Tongue (tissue), 3 donors: ENCODE measurements at places on chromosomes 2 and 18. TPM values are rescaled to one million over a fixed set of nuclear protein-coding genes. Genes with fewer than 3 reads are reported as not detected.
A peak's percentile ranks its signal among the peaks of the same experiment; 100 is the strongest.

Gene FAM124B
- 11.8 TPM for total RNA-seq

DNA sequence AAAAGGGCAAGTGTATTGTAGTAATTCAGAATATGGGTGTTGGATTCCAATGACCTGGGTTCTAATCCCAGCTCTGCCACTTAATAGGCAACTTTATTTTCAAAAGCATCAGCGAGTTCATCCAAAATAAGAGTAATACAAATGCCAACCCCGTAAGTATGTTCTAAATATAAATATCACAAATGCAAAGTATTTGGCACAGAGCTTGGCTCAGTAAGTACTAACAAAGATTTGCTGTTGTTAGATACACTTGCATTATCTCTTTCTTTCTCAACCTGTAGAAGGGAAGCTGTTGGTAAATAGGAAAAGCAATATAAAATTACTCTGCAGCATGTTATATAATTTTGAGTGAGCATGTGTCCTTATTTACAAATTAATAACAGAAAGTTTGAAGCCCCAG lies 1302.6 kb upstream of the FAM98A start:
- DNase-seq, result no peak

Gene LDLRAD4
- total RNA-seq, result 36.7 TPM

- no peak for DNase-seq
These were observed 11.7 kb downstream of the PHOSPHO2 start for GRCh38 chr2:169705927-169706326.

GRCh38 chr18:38243291-38243690 lies 677.7 kb upstream of the CELF4 start:
- DNase-seq, result no peak

- DNase-seq, result no peak
These were observed 80.7 kb upstream of the RNF152 start for GRCh38 chr18:61973273-61974115.

- no peak for DNase-seq
These were observed 50.5 kb downstream of the HNRNPLL start for GRCh38 chr2:38552259-38552658.

DNA sequence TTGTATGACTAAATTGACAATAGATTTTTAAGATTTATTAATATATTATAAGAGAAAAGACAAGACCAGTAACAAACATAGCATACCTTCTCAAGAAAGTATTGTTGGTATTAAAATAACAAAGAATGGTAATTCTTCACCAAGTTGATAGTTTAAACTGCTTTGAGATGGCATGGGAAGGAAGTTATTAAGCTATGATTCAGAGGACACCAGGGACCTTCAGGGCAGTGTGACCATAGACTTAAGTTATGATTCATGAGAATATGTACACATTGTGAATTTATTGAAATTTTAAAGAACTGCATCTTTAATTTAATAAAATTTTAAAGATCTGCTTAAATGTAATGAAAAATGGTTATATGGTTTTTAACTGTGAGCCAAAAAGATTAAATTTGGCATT lies 205.7 kb downstream of the DSEL start:
- DNase-seq, result no peak

DNA sequence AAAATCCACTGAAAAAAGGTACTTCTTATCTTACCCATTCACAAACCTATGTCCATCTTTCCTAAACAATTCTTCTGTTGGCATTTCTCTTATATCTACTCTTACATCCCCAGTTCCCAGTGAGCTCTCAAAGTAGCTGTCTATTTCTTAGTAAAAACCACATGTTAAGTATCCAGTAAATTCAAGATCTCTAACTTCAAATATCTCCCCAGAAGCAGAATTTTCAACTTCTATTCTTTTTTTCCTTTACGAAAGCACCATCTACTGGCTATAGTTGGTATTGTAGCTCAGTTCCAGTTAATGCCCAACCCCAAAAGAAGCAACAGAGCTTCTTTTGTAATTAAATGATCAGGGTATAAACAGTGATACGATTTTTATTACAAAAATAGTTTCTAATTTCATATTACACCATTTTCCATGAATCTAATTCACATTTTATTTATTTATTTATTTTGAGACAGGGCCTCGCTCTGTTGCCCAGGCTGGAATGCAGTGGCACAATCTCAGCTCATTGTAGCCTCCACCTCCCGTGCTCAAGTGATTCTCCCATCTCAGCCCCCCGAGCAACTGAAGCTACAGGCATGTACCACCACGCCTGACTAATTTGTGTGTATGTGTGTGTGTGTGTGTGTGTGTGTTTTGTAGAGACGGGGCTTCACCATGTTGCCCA lies 28.5 kb downstream of the HRH4 start:
- peak; percentile 81 for DNase-seq

DNA sequence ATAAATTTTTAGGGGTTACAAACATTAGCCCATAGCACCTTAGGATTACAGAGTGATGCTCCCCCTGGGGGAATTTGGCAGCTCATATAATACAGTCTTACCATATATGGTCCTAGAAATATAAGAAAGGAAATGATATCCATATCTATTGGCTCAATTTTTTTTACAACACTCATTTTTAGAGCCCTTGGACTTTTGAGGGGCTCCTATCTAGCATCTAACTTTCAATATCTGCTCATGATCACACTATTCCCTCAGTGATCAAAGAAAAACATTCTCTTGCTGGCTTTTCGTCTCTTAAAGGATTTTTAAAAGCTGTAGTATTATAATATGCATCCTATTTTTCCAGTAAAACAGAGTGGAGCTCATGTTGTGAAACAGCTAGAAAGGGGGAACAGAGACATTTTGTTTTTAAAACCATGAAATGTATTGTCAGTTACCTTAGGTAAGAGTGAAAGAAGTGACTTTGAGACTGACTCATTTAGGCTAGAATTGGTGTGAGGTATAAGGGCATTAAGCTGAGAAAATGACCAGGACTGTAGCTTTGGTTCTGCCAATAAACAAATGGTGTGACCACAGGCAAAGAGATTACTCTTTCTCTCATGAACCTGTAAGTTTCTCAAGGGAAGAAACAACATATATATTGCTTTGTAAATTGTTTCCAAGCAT lies 65.8 kb downstream of the ALPK2 start:
- DNase-seq, result no peak

Gene TMEM247
- not detected for total RNA-seq

DNA sequence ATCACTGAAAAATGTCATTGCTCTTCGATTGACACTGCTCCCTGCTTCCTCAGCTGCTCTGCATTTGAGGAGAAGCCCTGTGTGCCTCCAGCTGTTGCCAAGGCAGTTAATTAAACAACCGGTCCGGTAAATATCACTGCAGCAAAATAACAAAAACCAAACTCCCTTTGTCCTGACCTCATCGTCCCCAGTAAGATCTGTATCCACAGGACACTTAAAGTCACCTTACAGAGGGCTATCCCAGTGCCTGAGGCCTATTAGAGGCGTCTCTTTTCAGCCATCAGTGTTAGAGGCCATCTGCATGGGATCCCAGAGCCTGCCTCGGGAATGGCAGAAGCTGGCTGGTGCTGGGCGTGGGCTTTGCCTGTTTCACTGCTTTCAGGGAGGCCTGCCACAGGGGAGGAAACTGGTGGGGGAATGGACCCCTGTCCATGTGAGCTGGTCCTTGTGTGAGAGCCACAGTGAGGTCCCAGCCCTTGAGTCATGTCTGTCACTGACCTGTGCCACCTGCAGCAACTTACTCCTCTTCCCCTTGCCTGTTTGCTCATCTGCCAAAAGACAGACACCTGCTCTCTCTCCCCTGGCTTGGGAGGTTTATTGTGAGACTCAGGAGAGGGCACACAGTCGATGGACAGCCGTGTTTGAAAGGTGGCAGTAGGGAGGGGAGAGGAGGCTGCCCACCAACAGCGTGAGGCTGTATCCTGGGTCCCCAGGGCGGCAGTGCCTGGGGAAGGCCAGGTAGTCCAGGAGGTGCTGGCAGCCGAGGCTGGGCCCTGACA lies 117.7 kb upstream of the MCFD2 start:
- DNase-seq, result peak; percentile 79

- DNase-seq, result peak; percentile 93
These were observed at the start of gene TGIF1 for GRCh38 chr18:3450012-3450798. TSS of gene TGIF1 (plus strand) at chr18:3450172. CDS start at chr18:3450490, 318 bp downstream.

Gene CD28
- total RNA-seq, result 2.4 TPM

- DNase-seq, result no peak
These were observed 912 bp upstream of the FBXO11 start for GRCh38 chr2:47907039-47907781.

- DNase-seq, result no peak
These were observed 43.5 kb downstream of the BMP10 start for GRCh38 chr2:68827666-68828065.
